Right renal cortex interstitium (tissue), 3 donors: ENCODE measurements at places on chromosomes 16 and 17. TPM values are rescaled to one million over a fixed set of nuclear protein-coding genes. Genes with fewer than 3 reads are reported as not detected.

- no peak for DNase-seq
Observed at GRCh38 chr17:42125565-42125964, 3.0 kb downstream of the HSPB9 start.

- no peak for DNase-seq
Observed at GRCh38 chr16:60553090-60553757, 1483.0 kb downstream of the CDH8 start.

CDIPT gene
- polyA plus RNA-seq, result 102 TPM

TMEM106A gene
- polyA plus RNA-seq, result 18.4 TPM

DNA sequence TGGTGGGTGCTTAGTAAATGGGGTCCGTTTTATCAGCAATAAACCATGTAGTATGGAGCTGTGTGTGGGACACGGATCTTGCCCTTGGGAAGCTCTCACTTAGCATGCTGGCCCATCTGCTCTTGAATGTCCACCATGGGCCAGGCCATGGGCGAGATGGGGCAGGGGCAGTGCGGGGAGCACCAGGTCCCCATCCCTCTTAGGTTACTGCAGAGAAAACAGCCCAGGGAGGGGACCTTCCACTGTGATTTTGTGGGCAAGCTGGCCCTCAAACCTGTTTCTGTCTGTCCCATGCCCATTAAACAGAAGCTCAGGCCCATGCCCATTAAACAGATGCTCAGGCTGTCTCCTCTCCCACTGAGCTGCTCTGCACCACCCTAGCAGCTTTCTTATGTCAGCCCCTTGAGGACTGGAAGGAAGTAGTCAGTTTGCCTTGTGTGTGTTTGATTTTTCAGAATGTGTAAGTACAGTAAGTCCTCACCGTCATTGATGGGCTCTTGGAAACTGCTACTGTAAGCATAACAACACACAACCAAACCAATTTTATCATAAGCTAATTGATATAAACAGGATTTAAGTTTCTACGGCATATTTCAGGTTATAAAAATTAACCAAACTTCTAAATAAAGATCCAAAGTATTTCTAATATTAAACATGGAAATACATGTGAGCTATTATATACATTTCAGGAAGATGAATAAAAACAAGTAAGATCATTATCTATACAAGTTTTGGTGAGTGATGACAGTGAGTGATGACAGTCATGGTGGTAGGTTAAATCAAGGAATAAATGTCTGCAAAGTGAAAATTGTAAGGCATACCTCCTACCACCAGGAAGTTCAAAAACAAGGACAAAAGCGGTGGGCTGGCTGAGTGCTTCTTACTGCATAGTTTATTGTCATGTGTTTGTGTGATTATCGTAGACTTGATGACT is 11.5 kb downstream of the MPRIP start:
- no peak for DNase-seq
